RKO (cell line): ENCODE measurements at places on chromosomes 16 and 17.
A peak's percentile ranks its signal among the peaks of the same experiment; 100 is the strongest.

DNA sequence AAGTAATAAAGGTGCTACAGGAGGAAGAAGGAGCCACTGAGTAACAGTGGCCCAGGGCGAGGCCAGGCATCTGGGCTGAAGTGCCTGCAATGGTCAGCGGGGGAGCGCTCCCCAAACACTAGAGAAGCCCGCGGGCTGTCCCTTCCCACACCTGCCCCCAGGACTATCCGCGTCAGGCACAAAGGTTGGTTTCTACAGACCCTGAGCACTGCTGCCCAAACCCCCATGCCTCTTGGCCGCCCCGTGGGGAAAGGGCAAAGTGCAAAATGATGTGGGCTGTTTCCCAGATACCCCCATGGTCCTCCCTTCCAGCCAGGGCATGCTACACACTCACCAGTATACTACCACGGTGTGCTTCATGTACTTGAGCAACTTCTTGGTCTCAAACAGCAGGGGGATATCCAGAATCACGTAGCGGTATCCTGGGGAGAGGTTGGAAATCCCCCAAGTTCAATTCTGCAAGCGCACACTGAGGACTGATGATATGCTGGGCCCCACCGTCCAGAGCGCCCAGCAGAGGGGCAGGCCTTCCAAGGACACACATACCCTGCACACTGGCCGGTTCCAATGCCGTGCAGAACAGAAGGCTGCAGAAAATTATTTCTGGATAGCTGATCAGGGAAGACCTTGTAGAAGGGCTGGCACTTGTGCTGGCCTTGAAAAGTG, 21.5 kb downstream of the DCAKD start:
- DNase-seq, result no peak

- DNase-seq, result no peak
These were observed 54.0 kb downstream of the DUSP14 start for GRCh38 chr17:37543637-37544052.

DNA sequence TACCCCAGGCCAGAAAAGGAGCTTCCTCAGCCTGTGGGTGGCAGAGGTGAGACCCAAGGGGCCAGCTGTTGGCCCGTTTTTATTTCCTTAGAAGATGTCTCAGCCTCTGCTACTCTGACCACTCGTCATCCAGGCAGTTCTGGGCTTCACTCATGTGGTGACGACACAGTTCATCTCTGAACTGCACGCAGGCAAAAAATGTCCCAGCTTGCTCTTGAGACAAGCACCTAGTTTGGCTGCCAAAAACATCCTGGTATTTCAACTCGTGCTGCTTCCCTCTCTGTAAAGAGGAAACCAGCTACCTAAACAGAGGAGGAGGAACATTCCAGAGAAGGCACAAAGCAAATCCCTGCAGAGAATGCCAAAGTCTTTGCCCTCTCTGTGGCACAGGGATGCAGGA, 125.7 kb downstream of the XYLT1 start:
- no peak for DNase-seq

GRCh38 chr16:25094596-25094995, 16.9 kb upstream of the LCMT1 start:
- DNase-seq, result no peak

DNA sequence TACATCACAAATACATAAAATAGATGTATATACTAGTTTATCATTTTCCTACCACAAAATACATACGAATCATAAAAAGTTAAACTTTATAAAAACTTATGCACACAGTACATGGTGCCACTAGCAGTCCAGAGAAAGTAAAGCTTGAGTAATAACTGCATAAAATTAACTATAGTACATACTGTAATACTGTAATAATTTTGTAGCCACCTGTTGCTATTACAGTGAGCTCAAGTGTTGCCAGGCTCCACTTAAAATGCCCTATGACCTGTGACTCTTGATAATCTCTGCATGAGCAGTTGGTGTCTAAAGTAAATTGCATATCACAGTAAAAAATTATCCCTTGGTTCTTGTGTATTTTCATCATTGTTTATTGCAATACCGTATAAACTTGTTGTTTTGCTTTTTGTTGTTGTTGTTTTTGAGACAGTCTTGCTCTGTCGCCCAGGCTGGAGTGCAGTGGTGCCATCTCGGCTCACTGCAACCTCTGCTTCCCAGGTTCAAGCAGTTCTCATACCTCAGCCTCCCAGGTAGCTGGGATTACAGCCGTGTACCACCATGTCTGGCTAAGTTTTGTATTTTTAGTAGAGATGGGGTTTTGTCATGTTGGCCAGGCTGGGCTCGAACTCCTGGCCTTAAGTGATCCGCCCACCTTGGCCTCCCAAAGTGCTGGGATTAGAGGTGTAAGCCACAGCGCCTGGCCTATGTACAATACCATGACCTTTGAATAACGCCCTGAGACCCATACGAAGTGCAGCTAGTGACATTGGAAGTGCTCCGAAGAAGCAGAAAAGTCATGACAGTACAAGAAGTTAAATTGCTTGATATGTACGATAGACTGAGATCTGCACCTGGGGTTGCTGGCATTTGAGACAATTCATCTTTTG, 6.6 kb downstream of the LUC7L3 start:
- no peak for DNase-seq

- peak; percentile 88 for DNase-seq
These were observed at the start of gene FKBP10 for GRCh38 chr17:41812381-41813151. FKBP10 (plus strand) TSS chr17:41813004; CDS start chr17:41813035, 31 bp downstream.

- DNase-seq, result no peak
These were observed 320.0 kb downstream of the FOXL1 start for GRCh38 chr16:86898386-86898785.

GRCh38 chr16:73125850-73126524, 78.1 kb upstream of the ZFHX3 start:
- DNase-seq, result no peak

DNA sequence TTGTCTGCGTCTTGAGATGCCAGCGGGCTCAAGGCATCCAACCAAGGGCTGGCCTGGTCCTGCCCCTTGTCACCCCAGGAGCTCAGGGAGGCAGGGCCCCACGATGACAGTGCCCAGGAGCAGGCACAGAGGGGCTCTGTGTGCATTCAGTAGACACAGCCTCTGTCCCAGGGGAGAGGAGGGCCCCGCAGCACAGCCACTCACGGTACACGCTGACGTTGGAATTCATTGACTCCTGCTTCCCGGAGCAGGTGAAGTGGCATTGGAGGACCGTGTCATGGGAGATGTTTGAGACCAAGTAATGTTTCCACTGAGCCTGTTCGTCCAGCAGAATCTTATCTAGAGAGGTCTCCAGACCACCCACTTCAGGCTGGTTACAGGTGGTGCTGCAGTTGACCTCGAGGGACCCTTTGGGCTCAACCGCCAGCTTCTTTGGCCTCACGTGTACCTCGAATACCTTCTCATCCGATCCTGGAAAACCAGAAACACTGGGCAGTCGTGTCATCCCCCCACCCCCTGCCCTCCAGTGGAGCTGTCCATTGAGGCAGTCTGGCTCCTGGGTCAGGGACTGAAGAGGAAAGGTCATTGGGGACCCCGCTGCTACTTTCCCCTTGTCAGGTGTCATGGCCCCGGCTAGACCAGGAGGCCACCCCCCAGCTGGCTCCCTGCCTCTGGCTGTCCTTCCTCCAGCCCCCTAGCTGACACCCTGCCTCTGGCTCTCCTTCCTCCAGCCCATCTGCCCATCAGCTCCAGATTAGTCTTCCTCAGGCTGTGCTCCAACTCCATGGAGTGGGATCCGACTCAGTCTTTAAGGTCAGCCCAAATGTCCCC, 7.0 kb downstream of the PRR29 start:
- no peak for DNase-seq
